ENCODE measurements at places on chromosomes 3 and 15. TPM values are rescaled to one million over a fixed set of nuclear protein-coding genes. Genes with fewer than 3 reads are reported as not detected.

The LSAMP gene
- 47.1 TPM for total RNA-seq

The PPP1R14D gene
- not detected for total RNA-seq

The HEMK1 gene
- 6.1 TPM for total RNA-seq

The GNAT1 gene
- not detected for total RNA-seq

DNA sequence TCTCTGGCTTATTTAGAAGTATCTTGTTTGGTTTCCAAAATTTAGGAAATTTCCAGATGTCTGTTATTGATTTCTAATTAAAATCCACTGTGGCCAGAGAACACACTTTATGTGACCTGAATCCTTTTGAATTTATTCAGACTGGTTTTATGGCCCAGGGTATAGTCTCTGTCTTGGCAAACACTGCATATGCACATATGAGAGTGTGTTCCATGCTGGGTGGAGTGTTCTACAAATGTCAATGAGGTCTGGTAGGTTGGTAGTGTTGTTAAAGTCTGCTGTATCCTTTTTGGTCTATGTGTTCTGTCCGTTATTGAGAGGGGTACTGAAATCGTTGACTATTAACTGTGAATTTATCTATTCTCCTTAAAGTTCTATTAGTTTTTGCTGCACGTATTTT, 30.2 kb downstream of the PGPEP1L start:
- no peaks in the 10 kb centered on the region for H3K36me3 ChIP-seq
- H3K4me3 ChIP-seq, result no peak overlapping the region
- H3K4me1 ChIP-seq, result no peaks in the 10 kb centered on the region
- no peak overlapping the region for H3K27ac ChIP-seq

DNA sequence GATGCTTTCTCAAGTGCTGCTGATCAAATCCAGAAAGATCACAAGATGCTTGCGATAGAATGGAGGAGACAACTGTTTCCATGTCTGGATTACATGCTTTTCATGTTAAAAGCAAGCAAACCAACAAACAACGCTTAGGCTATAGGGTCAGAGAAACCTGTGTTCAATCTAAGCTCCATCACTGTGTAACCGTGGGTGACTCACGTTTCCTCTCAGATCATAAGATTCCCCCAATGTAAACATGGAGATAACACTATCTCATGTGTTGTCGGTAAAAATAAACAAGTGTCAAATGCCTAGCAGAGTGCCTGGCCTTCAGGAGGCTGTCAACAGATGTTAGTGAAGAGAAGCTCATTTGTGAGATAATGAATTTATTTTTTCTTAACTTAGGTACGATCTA, 907.8 kb downstream of the NTRK3 start:
- no peak overlapping the region for H3K4me3 ChIP-seq
- DNase-seq, result no peak
- no peak overlapping the region for H3K27ac ChIP-seq

DNA sequence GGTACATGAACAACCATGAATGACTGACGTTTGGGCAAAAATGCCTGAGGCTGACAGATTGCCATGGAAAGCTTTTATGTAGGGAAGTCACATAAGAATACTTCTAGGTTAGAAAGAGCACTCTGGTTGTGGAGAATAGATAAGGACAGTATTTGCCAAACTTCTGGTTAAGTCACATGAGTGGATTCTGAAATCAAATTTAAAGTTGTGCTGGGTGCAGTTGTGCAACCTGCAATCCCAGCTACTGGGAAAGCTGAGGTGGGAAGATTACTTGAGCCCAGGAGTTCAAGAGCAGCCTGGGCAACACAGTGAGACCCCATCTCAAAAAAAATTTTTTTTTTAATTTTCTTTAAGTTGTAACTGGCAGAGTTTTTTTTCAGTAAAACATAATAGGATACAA, 7.2 kb upstream of the ZNF148 start:
- H3K36me3 ChIP-seq, result no peaks in the 10 kb centered on the region
- H3K27ac ChIP-seq, result no peak overlapping the region
- H3K27me3 ChIP-seq, result no peaks in the 10 kb centered on the region
- H3K4me1 ChIP-seq, result no peaks in the 10 kb centered on the region
- no peak overlapping the region for H3K4me3 ChIP-seq

DNA sequence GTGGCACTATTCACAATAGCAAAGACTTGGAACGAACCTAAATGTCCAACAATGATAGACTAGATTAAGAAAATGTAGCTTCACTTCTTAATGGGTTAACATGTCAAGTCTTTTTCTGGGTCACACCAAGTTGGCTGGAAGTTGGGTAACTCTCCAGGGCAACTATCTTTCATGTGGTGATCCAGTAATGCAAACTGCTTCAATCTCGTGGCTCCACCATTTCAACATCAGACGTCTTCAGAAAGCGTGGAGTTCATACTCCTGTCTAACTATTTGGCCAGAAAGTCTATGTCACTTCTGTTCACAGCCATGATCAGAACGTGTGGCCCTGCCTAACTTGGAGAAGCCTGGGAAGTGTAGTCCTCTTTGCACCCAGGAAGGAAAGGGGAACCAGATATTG, 32.2 kb downstream of the DUT start:
- H3K36me3 ChIP-seq, result no peaks in the 10 kb centered on the region
- DNase-seq, result no peak
- H3K27ac ChIP-seq, result no peak overlapping the region
- H3K4me1 ChIP-seq, result no peaks in the 10 kb centered on the region
- H3K4me3 ChIP-seq, result no peak overlapping the region

DNA sequence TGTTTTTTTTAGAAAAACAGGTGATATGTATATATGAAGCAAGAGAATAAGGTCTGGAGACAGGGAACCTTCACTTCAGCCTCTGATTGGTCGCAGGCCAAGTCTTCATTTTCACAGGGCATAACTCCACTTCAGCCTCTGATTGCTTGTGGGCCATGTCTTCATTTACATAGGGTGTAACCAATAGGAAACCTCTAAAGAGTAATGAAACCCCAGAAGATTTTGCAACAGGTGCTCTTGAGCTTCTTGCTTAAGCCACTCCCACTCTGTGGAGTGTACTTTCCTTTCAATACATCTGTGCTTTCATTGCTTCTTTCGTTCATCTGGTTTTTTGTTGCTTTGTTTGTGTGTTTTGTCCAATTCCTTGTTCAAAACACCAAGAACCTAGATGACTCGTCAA, 22.6 kb upstream of the SCG3 start:
- H3K4me3 ChIP-seq, result no peak overlapping the region
- H3K4me1 ChIP-seq, result no peaks in the 10 kb centered on the region
- no peaks in the 10 kb centered on the region for H3K27me3 ChIP-seq
- H3K36me3 ChIP-seq, result no peaks in the 10 kb centered on the region
- no peak for DNase-seq
